ENCODE measurements at places on chromosomes 7 and 10.
A peak's percentile ranks its signal among the peaks of the same experiment; 100 is the strongest.

GRCh38 chr7:28606421-28606820 is 194.1 kb downstream of the CREB5 start:
- DNase-seq = no peak

- DNase-seq = peak; percentile 63
Measured at GRCh38 chr7:133491201-133491691, 238.4 kb downstream of the EXOC4 start.

DNA sequence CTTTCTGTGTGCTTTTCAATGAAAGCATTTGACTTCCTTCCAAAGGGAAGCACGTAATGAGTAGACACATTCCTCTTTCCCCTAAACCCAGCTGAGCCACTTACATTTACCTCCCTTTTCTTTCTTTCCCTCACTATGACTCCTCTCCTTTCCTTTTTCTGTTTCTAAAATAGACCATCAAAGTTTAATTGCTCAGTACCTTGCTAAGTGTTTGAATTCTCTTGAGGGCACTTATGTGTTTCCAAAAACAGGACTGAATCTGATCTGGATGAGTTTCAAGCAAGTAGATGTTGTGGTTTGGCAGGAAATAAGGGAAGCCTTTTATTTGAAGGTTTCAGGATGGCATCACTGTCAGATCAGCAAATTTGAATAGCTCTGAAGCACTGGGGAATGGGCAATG is 396.2 kb downstream of the REEP3 start:
- DNase-seq = no peak

- no peak for DNase-seq
Measured at GRCh38 chr10:22573820-22574569, 140.4 kb downstream of the PIP4K2A start.

DNA sequence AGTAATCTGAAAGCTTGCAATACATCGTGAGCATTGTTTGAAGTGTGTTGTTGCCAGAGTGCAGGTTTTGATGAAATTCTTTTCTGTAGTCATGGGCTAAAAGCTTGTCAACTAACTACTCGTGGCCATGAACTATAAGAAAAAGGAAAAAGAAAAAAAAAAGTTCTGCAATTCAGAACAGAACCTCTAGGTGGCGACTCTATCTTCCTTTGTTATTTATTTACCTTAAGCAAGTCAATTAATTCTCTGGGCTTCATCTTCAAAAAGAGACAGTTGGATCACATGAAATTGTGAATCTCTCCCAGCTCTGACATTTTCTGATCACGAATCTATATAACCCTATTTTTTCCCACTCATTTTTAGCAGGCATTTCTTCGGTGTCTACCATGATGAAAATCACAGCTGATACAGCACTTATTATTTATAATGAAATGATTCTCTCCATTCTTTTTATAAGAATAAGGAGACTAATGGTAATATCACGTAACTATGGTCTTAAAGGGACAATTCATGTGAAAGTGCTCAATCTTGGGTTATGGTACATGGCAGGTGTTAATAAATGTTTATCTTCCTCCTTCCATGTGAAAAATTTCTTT is 18.8 kb downstream of the TMEM196 start:
- DNase-seq = no peak

GRCh38 chr7:73382934-73383503 is 50.6 kb upstream of the FZD9 start:
- no peak for DNase-seq

GRCh38 chr7:32259931-32260596 is 189.9 kb upstream of the PDE1C start:
- DNase-seq = no peak

GRCh38 chr7:41878309-41879295 is 175.7 kb upstream of the INHBA start:
- no peak for DNase-seq

- DNase-seq = no peak
Measured at GRCh38 chr10:22693860-22694259, 20.5 kb downstream of the PIP4K2A start.

DNA sequence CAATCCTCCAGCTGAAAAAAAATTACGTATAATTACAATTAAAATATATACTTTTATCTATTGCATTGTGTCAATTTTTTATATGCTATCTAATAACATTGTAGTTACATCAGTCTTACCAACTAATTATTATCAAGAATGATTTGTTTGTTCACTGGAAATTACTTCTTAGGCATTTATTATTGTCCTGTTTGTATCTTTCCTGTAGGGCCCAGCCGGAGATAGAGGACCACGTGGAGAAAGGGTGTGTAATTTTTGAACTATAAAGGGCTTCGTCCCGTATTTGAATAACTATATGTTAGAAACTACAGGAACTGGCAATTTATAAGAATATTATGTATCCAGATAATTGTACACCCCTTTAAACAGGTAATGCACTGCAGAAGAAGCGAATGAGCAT is 4.1 kb downstream of the COL1A2 start:
- no peak for DNase-seq

DNA sequence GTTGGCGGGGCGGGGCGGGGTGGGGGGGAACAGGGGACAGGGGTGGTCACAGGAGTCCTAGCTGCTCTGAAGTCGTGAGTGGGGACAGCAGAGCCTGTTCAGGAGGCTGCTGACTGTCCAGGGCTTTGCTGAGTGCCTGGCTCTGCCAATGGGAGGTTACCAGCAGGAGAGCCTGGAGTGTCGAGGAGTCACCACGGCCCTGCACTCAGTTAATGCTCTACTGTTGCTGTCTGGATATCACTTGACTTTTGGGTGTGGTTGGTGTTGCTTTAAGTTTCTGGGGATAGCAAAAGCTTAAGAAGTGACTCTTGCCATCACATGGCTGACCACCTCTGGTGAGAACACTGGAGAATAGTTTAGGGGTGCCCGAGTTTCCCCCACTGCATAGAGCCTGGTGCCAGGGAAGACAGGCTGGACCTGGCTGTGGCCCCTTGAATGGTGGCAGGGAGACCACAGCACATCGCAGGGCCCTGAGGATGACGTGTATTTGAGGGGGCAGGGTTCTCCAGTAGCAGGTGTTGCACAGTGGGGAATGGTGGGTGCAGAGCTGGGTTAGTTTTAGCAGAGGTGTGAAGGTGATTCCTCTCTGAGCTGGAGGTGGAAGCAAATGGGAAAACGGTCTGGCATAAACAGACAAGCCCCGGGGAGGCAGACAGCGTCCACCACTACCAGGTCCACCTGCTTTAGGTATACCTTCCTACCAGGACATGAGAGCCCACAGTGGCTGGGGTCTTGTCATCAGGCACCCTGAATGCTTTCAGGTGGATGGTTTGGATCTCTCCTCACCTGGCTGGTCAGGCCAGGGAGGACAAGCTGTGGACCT is 54.2 kb upstream of the CAMK2B start:
- no peak for DNase-seq

DNA sequence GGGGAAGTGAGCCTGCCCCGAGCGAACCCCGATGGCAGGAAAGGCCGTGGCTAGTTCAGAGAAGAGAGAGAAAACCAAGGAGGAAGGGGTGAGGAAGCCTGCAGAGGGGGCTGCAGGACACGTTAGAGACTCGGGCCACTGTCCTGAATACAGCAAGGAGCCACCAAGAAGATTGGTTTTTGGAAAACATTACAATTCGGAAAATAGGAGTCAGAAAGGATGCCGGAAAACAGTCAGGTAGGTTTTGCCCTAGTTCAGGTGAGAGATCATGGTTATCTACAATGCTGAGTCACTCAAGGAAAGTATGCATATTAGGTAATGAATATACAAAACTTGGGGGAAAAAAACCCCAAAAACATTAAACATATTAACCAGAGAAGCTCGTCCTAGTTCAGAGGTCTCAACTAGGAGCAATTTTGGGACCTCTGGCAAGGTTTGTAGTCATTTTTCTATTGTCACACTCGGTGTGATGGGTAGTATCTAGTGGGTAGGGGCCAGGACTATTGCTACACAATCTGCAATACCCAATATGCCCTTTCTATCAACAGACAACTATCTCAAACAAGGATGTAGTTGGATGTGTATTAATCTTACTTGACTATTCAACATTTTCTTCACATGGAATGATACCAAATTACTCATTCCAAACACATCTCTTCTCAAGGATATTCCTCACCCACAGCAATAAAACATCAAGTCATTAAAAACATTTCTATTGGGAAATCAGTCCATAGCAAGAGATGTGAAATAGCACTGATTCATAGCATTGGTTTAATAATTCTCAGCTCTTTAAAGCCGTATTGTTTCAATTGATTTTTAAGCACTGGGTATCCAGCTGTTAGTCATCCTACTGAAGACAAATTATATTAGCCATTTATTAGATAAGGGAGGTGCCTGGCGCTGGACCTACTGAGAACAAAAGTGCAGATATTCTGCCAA is 74.4 kb upstream of the RSU1 start:
- DNase-seq = no peak

DNA sequence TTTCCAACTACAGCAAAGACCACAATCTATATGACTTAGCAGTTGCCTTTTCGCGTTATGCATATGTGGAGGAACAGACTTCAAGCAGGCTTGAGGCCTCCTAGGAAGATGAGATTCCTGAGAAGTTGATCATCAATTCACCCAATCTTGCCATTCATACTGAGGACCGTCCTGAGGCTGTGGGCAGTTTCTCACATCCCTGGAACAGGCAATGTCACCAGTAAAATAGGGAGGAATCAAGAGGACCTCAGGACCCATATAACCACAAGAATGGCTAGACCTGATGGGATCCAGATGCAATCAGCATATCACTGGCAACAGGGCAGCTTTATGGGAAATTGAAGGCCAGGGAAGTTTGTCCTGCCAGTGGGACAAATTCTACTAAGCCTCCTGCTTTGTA is 17.3 kb downstream of the KDM7A start:
- DNase-seq = no peak

DNA sequence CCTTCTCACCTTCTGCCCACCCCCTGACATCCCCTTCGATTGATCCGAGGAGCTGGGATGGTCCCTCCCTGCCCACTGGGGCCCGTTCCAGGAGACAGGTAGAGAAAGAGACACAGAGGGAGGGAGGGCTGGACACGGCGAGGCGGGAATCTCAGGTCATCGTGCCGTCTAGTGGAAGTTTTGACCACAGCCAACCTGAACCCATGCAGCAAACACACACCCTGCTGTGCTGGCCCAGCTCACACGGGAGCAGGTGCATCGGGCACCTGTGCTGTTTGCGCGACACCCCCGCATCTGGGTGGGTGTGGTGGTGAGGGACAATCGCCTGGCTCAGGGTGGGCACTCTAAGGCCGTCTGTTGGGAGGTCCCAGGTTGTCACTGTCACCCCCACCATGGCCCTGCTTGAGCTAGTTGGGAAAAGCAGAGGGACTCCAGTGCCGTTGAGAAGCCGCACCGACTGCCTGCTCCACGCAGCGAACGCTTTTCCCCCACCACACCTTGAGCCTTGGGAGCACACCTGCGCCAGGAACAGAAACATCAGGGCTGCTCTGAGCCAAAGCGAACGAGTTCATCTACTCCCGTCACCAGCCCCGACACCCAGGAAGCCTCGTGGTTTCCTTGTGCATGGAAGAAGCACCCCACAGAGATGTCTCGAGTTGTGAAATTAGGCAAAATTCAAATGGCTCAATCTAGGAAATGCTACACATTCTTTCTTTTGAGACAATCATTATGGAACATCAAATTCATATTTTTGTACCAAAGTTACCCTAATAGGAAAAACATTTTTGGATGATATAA is 285.8 kb downstream of the DNAJB6 start:
- DNase-seq = no peak

GRCh38 chr7:159115601-159116501 is 28.8 kb downstream of the VIPR2 start:
- no peak for DNase-seq

- no peak for DNase-seq
Measured at GRCh38 chr7:156178857-156179256, 366.6 kb upstream of the SHH start.

DNA sequence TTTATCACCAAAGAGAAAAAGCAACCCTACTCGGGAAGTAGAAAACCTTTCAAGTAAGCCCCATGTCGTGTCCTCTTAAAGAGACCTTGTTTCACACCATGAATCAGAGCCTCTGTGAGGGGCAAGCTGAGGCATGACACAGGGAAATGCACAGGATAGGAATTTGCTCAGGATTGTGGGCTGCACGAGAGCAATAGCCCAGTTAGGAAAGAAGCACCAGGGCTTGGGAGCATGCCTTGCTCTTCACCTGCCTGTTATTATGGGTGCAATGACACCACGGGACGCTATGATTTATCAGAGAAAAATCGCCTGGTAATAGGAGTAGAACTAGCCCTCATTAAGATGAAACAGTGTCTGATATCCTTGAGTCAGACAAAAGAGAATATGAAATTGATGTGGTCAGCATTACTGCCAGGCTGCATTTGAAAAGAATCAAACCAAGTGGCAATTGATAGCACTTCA is 562.9 kb upstream of the NRP1 start:
- no peak for DNase-seq

GRCh38 chr7:4712281-4713182 is 30.4 kb downstream of the FOXK1 start:
- DNase-seq = no peak

DNA sequence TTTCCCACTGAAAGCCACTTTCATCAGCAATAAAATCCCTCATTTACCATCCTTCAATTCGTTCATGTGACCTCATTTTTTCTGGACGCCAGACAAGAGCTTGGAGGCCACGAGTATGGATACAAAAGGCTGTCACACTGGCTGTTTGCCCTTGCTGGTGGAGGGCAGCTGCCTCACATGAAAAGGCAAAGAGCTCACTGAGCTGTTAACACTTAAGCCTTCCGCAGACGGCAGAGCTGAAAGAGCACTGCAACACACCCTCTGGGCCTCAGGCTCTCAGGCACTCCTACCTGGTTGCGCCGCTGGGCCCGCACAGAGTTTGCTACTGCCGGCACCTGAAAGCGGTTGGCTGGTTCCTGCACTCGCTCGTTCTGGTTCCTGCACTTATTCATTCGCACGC is 193.5 kb downstream of the CFTR start:
- no peak for DNase-seq

GRCh38 chr7:132430861-132431822 is 145.1 kb downstream of the PLXNA4 start:
- DNase-seq = peak; percentile 79

- no peak for DNase-seq
Measured at GRCh38 chr10:28077889-28078288, 79.0 kb upstream of the ODAD2 start.

DNA sequence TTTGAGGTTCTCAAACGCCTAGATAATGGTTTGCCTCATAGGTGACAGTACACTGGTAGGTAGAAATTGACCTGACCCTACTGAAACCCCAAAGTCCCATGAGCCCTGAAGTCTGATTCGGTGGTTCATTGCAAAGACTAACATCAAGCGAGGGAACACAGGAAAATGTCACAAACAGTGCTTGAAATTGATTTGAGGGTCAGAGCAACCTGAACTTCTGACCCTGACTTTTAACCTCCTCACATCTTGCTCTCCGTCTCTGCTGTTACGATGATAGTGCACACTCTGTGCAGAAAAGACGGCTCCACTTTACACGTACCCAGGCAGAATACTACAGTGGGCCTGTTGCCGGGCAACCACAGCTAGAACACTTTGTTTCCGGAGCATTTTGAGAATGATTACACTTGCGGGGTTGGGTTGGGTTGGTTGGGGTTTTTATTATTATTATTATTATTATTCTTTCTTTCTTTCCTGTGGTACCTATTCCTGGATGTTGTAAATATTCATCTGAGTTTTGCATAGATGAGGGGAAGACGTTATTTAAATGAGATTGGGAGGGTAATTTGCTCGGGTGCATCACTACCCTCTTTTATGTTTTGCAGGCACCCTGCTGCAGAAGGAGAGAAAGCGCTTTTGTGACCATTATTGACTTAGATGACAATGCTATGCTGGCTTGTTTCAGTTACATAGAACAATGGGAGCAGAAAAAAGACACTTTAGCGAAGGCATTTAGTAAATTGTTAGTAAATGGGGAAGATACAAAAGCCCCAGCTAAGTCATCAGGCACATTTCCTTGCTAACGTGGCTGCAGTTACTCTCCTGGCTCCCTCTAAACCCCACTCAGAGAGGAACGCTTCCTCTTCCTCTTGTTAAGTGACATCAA is 438.1 kb upstream of the NRP1 start:
- DNase-seq = no peak

Measured in T-helper 2 cell treated with Interferon-gamma antibody and Interleukin-4, amounts not matched to agents 5 μg/mL and 100 μg/mL, for 36 hours (primary cell).